Fibroblast of skin of left biceps (primary cell): ENCODE measurements at places on chromosomes 3 and 15.
A peak's percentile ranks its signal among the peaks of the same experiment; 100 is the strongest.

DNA sequence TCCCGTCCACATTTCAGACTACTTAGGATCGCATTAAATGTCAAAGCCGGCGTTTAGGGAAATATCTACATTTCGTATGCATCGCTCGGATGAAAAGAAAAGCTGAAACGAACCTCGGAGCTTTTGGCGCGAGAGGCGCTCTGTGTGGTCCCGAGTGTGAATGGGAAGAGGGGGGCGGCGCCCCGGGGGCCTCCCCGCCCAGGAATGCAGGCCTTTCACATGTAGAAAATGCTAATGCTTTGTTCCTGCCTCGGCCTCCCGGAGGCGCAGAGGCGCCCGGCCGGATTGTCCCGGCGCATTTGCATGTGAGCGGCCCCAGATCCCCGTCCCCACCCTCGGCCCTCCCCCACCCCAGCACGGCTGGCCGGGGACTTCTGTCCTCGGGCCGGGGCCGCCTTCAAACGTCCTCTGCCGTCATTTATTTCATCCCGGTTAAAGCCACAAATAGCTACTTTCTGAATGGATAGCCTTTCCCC lies 37.0 kb upstream of the TRIM71 start:
- DNase-seq: peak; percentile 3

GRCh38 chr3:112167758-112168157 lies 34.7 kb upstream of the GCSAM start:
- DNase-seq: no peak

GRCh38 chr3:35648347-35648746 lies 9.0 kb downstream of the ARPP21 start:
- DNase-seq: no peak

DNA sequence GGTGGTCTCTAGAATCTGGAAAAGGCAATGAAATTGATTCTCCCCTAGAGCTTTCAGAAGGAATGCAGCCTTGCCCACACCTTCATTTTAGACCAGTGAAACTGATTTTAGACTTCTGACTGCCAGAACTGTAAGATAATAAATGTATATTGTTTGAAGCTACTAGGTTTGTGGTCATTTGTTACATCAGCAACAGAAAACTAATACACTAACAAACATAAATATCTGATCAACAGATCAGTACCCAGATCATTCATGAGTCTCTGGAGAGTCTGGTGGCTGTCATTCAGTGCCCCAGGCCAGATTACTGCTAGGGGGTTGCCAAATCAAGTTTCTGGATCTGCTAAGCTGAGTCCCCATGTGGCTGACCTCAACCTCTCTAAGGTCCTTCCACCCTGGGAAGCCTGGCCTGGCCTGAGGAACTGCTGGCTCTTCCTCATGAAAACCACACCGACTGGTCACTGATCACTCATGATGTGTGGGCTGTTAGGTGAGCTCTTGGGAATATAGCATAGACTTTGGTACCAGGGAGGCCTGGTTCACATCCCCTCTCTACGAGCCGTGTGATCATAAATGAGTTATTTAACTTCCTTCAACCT lies 11.1 kb upstream of the LACTB start:
- DNase-seq: no peak

DNA sequence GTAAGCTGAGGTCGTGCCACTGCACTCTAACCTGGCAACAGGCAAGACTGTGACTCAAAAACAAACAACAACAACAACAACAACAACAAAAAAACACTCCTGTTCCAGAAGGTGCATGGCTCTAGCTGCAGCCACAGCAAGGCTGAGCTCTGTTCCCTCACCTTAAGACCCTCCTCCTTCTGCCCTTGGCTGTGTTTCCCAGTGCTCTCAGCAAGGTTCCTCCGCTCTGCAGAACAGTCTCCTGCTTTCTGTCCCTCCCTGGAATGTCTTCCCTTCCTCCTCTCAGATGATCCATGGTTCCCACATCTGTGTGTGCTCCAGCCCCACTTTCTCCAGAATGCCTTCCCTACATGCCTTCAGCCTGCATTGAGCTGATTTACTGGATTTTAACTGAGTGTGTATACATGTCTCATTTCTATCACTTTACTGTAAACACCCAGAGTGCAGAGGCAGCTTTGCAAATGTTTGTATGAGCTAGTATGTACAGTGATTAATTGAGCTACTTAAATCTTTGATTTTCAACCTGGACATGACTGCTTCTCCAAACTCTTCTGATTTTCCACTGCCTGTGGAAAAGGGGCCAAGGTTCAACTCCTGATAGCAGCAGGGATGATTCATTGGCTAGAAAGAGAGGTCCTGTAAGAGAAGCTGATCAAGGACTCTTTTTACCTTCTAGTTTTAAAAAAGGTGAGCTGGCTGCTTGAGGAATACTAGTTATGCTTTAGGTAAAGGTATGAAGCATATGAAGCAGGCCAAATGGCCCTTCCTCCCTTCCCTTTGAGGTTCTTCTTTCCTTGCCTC lies 14.7 kb downstream of the ANKUB1 start:
- no peak for DNase-seq

- peak; percentile 1 for DNase-seq
These were observed 70.1 kb upstream of the GUCA1C start for GRCh38 chr3:109023656-109024254.

- DNase-seq: no peak
These were observed 108.4 kb upstream of the RASGRP1 start for GRCh38 chr15:38672814-38673670.

DNA sequence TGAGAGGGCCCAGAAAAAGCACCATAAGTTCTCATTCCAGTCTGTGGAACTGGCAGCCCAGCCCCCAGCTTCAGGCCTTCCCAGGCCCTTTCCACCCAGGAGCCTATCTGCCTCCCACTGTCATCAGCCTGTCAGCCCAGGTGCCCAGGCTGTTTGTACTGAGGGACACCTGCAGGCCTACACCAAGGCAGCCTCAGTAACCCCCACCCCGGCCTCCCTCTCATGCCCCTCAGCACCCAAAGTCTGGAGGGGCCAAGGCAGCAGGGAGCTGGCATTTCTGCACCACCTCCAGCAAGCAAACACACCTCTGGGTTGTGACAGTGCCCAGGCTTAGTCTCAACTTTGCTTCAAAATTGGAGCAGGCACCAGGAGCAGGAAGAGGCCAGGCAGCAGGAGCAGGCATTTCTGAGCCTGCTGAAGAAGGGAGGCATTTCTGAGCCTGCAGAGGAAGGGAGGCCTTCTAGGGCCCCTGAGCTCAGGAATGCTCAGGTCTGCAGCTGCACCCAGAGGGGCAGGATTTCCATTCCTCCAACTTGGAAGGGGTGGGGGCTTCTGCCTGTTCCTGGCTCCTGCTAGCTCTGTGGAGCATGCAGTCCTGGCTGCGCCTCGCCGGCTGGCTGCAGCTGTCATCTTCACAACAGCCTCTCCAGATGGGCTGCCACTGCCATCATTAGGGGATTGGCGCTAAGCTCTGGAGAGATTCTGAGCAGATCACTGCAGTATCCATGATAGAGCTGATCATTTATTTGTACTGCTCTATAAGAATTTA lies 396.1 kb downstream of the UNC13C start:
- no peak for DNase-seq

DNA sequence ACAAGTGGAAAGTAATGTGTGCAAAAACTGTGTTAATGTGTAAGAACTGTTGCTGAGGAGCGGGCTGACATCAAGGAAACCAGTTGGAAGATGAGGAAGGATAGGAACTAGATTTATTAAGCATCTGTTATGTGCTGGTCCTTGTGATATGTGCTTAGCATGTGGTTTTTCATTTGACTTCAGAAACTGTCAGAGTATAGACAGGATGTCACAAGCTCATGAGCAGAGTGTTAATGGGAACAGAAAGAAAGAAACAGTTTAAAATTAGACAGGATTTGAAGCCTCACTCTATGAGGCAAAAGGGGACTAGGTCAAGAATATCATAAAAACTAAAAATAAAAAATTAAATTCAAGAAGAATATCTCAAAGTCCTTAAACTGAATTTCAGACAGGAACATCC lies 270.6 kb upstream of the DPPA4 start:
- DNase-seq: no peak

DNA sequence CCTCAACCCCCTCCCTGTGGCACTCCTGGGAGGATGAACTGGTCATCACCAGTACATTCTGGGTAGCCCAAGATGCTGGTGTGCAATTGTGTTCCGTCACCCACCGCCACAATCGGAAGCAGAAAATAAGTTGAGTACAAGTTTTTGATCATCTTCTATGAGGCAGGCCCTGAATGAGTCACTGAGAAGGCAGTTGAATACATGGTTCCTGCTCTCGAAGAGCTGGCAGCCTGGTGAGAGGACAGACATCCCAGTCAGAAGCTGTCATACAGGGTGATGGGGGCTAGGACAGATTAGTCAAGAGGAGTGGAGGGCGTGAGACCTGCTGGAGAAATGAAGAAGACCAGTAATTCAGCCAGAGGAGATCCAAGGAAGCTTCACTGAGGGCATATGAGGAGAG lies 6.2 kb downstream of the CEMIP start:
- no peak for DNase-seq

DNA sequence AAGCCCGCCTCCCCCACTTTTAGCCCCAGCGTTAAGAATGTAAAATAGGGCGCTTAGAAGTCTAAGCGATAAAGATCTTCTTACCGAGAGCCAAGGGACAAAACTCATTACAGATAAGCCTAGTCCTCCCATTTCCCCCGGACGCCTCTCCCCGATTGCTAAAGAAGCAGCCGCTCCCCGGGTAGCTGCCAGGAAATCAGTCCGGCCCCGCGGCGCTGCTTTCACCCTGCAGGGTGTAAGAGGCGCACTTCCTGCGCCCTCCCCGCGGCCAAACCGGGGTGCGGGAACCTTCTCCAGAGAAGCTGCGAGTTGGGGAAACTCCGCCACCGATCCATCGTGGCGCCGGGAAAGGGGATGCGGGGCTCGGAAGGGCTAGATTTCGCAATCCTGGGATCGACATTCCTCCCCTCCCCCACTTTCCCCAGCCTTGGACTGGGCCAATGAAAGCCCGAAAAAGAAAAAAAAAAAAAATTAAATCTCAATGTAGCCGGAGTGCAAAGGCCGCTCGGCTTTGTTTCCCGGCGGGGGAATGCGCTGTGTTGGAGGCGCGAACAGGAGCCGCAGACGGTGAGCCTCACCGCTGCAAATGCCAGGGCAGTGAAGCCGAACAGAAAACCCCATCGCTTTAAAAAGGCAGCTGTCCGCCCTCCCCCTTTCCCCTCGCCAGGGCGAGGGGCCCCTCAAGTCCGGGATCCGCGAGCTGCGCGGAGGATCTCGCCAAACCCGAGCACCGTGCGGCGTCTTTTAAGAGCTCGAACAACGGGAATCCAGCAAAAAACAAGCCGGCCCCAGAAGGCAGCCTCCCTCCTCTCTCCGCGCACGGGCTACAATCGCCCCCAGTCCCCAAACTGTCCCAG lies 626 bp upstream of the PTPRG start:
- DNase-seq: peak; percentile 65

DNA sequence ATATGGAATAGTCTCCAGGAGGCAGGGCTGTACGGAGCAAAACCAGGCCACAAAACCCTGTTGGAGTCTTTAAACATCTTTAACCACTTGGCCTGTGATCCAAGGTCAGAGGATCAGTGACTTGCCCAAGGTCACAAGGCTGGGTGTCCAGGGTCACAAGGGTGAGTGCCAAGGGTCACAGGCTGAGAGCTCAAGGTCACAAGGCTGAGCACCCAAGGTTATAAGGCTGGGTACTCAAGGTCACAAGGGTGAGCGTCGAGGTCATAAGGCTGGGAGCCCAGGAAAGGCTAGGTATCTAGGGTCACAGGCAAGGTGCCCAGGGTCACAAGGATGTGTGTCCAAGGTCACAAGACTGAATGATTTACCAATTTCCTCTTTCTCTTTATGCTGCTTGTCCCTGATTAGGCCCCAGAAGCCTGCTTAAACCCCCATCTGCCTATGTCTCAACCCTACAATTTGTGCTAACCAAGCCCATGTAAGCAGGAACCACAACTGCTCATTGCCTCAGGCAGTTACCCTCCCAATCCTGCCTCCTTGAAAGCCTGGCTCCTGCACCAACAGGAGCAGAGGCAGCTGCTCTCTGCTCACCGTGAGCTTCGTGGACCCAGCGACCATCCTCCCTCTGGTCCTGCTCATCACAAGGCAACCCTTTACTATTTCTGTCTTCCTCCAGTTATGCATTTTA lies 51.5 kb downstream of the MGLL start:
- no peak for DNase-seq

DNA sequence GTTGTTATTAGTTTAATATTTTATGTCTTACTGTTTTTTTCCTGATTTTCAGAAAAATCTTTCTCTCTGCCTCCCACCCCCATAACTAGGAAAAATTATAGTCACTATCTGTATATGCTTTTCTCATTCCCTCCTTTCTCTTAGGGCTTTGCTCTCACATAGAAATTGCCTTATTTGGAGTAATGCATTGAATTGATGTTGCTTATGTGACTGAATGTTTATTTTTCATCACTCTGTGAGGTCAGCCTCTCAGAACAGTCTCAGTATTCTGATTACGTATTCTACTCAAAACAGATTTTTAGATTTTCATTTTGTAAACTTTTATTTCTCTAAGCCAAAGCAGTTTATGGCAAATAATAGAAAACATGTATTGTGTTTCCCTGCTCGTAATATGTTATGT lies 121.0 kb downstream of the SLMAP start:
- no peak for DNase-seq

- DNase-seq: no peak
These were observed 17.0 kb upstream of the ACTC1 start for GRCh38 chr15:34812369-34812768.

DNA sequence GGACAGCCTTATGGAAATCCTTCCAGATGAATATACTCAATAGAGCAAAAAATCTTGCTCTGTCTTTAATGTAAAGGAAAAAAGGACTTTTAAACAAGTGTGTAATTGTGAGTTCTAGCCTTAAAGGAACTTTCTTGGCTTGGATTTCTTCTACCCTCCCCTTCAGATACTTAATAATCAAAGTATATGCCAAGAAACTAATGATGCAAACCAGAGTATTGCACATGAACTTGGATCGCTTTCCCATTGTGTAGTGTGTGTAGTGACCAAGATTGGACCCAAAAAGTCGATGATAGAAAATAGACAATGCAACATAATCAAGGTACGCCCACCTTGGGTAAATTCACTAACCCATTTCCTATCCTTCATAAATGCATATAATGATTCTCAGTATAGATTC lies 123.8 kb downstream of the TIGIT start:
- no peak for DNase-seq

DNA sequence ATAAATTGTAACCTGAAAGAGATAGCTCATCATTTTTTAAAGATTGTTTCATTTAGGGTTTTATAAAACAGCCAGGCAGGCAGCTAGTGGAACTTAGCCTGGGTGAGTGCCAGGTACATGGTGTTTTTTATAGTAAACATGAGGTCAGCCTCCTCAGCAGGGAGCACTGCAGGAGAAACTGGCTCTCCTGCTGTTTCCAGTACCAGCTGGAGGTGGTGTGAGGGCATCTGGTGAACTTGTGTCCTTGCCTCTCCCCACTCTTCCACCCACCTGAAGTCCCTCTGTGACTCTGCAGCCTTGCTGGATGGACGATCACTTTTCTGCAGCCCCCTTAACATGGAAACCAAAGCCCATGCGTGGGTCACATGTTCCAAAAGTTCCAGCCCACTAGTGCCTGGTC lies 128.4 kb downstream of the FAM174B start:
- DNase-seq: no peak

- no peak for DNase-seq
These were observed 625.6 kb downstream of the SI start for GRCh38 chr3:164452707-164453106.
